ENCODE measurements at places on chromosomes 16 and 17. TPM values are rescaled to one million over a fixed set of nuclear protein-coding genes. Genes with fewer than 3 reads are reported as not detected.
A peak's percentile ranks its signal among the peaks of the same experiment; 100 is the strongest.

GRCh38 chr16:55036371-55036821 is 105.7 kb downstream of the IRX5 start:
- no peaks in the 10 kb centered on the region for H3K4me1 ChIP-seq
- H3K36me3 ChIP-seq = no peaks in the 10 kb centered on the region
- H3K27ac ChIP-seq = no peak overlapping the region
- H3K4me3 ChIP-seq = no peak overlapping the region

DNA sequence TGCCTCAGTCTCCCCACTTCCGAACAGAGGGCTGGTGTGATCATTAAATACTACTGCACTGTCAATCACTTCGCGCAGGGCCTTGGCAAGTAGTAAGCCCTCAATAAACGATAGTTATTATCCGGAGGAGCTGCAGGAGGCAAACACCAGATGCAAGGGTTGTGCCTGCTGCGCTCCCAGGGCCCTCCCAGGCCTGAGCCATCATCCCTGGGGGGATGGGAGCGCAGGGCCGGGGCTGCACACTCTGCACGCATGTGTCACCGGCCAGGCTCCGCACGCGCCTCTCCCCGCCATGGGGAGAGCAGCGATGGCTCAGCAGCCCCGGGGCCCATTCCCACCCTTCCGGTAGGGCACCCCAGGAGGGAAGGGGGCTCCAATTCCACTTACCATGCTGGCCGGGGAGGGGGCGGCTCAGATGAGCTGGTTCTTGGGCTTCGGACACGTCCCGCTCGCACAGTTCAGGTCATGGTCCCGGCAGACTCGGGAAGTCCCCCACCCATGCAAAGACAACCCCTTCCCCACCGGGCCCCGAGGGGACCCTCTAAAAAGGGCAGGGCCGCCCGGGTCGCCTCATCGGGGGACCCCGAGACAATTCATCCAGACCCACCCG is 681 bp downstream of the XPO6 start:
- H3K27ac ChIP-seq = peak overlapping the region; percentile 72
- no peaks in the 10 kb centered on the region for H3K36me3 ChIP-seq
- peak overlapping the region; percentile 58 for H3K4me3 ChIP-seq
- peak; percentile 63 for DNase-seq
- H3K27me3 ChIP-seq = no peaks in the 10 kb centered on the region
- H3K4me1 ChIP-seq = peaks cover 25% of the 10 kb centered on the region

- peak; percentile 44 for DNase-seq
- no peaks in the 10 kb centered on the region for H3K27me3 ChIP-seq
- H3K27ac ChIP-seq = no peak overlapping the region
- H3K36me3 ChIP-seq = no peaks in the 10 kb centered on the region
Measured at GRCh38 chr17:78329263-78330059, 30.4 kb downstream of the SOCS3 start.

DNA sequence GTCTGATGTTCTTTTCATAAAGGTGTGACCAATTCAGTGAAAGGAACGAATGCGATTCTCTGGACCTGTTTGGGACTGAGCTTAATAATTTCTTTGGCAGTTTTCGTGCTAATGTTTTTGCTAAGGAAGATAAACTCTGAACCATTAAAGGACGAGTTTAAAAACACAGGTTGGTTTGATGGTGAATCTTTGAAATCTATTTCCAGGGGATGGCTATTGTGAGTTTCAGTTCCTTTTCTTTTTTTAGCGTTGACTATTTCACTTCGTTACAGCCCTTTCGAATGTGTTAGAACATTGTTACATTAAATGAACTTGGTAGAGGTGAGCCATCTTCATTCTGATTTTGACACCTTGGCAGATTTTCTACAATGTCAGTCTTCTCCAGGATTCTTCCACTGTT is 1.2 kb downstream of the TNFRSF17 start:
- no peak for DNase-seq
- H3K4me1 ChIP-seq = no peaks in the 10 kb centered on the region
- no peak overlapping the region for H3K4me3 ChIP-seq
- H3K36me3 ChIP-seq = no peaks in the 10 kb centered on the region
- H3K27ac ChIP-seq = no peak overlapping the region

The ABCC12 gene
- total RNA-seq = not detected

GRCh38 chr17:50588391-50589049 is 28.0 kb downstream of the CACNA1G start:
- no peaks in the 10 kb centered on the region for H3K27me3 ChIP-seq
- H3K4me1 ChIP-seq = peaks cover 27% of the 10 kb centered on the region
- DNase-seq = no peak
- no peaks in the 10 kb centered on the region for H3K36me3 ChIP-seq
- no peak overlapping the region for H3K27ac ChIP-seq

DNA sequence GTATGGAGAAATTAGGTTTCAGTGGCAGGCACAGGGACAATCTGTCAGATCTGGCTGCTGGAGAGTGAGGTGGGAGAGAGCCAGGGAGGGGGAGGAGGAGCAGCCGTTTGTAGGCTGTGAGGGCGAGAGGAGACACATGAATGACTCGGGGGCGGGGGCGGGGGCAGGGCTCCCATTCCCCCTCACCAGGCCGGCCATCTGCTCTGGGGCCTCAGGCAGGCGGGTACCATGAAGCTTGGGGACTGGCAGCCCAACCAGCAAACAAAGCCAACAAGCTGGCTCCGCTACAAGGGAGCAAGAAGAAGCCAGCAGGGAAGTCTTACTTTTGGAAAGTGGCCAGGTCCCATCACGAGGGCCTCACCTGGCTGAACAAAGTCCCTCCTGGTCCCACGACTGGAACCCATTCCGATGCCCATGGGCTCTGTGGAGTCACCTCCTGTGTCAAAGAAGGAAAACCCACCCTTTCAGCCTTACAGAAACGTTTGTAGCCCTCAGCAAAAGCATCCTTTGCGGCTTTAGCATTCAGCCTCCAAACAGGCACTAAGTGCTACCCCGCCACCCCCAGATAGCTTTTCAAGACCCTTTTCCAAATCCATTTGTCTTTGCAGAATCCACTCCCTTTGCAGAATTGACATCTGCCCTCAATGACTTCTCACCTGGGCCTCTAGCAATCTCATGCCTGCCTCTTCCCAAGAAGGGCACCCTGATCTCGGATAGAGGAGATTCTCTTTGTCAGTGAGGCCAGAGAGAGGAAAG is 9.2 kb upstream of the SSTR2 start:
- H3K27me3 ChIP-seq = no peaks in the 10 kb centered on the region
- H3K4me1 ChIP-seq = peaks cover 20% of the 10 kb centered on the region
- no peaks in the 10 kb centered on the region for H3K36me3 ChIP-seq

DNA sequence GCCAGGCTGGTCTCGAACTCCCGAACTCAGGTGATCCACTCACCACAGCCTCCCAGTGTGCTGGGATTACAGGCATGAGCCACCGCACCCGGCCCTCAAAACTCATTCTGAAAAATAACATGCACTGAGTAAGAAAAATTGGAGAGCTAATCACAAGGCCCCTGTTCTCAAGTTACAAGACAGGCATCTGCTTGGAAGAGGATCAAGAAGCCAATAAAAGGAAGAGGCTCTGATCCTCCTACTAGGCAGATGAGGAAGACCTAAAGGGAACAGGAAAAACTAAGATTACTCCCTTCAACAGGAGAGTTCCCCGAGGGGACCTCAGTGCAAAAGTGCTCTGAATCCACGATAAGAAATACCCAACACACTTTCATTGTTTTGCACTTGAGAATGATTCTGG is 18.4 kb downstream of the BLMH start:
- H3K36me3 ChIP-seq = peaks cover 20% of the 10 kb centered on the region
- no peak for DNase-seq
- H3K4me1 ChIP-seq = no peaks in the 10 kb centered on the region
- H3K27me3 ChIP-seq = no peaks in the 10 kb centered on the region

DNA sequence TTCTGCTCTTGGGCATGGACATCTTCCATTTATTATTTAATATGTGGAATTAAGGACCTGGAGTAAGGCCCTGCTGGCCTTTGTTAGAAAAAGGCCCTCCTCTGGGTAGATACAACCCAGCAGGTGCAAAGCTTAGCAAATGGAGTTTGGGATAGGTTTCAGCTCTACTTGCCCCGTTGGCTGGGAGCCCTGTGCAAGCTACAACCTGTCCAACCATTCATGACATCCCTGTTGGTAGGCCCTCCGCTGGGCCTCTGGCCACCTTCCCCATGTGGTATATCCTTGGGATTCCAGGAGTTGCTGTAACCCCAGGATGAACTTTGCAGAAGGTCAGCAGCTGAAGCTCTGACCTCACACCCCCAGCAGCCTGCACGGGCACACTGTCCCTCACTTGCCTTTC is 6.4 kb downstream of the NGFR start:
- H3K27ac ChIP-seq = no peak overlapping the region
- peaks cover 27% of the 10 kb centered on the region for H3K27me3 ChIP-seq
- H3K4me1 ChIP-seq = peaks cover 15% of the 10 kb centered on the region
